CD4-positive, alpha-beta T cell treated with Interferon alpha-2 for 1 hour (primary cell): ENCODE measurements at places on chromosomes 12 and 14.

- no peak for DNase-seq
These were observed 163.0 kb downstream of the BRMS1L start for GRCh38 chr14:35988972-35989690.

DNA sequence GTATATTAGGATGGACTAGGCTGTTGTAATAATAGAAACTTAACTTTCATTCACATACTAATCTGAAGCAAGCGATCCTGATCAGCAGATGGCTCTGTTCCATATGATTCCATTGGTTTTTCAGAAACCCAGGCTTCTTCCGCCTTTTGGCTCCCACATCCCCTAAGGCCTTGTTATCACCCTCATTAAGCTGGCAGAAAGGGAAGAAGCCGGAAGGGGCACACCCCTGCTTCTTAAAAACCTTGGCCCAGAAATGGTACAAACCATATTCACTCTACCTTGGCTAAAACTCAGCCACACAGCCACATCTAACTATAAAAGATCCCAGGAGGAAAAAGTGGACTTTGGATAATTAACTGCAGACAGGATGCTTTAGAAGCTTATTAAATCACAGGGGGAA, 329.2 kb downstream of the PCNX1 start:
- no peak for DNase-seq

GRCh38 chr12:79775355-79776027, 84.7 kb upstream of the PAWR start:
- DNase-seq = no peak

DNA sequence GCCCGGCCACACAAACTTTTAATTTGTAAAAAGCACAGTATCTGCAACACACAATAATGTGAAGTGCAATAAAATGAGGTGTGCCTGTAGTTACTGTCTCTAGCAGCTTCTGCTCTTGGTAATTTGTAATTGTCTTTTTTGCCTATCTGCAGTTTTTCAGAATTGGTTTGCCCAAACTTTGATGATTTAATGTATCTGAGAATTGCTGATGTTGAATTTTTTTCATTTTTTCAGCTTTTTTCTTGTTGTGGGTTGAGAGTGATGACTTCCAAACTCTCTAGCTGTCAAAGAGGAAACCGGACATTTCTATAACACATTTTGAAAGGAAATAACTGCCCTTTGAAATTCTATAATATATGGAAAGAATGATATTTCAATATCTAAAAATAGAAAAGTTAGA, 236.9 kb downstream of the RERGL start:
- no peak for DNase-seq

DNA sequence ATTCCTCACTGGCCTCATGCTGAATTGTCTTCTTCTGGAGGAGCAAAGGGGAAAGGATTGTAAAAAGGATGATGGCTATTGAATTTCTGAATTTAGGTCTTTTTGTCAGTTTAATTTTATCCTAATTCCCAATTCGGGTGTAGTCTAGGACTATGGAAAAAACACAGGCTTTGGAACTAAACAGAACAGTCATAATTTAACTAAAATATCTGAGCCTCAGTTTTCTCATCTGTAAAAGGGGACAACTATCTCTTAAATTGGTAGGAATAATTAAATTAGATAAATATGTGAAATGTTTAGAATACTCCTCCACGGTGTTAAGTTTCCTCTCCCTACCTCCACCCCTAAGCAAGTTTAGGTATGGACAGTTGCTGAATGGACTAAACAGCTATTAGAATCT, 3.2 kb upstream of the SP1 start:
- no peak for DNase-seq
